Thoracic aorta (tissue), 2 donors: ENCODE measurements at places on chromosomes 4 and X.

GRCh38 chrX:74353984-74354383 lies 50.0 kb downstream of the ZCCHC13 start:
- no peak for DNase-seq
- no peaks in the 10 kb centered on the region for H3K27me3 ChIP-seq
- no peak overlapping the region for H3K4me3 ChIP-seq

GRCh38 chrX:56343219-56343618 lies 111.1 kb downstream of the KLF8 start:
- H3K27me3 ChIP-seq, result no peaks in the 10 kb centered on the region
- H3K36me3 ChIP-seq, result no peaks in the 10 kb centered on the region
- no peak overlapping the region for H3K4me3 ChIP-seq
- no peak for DNase-seq

GRCh38 chr4:181376058-181376457 lies 867.1 kb upstream of the TENM3 start:
- no peaks in the 10 kb centered on the region for H3K27me3 ChIP-seq
- DNase-seq, result no peak
- no peaks in the 10 kb centered on the region for H3K4me1 ChIP-seq

DNA sequence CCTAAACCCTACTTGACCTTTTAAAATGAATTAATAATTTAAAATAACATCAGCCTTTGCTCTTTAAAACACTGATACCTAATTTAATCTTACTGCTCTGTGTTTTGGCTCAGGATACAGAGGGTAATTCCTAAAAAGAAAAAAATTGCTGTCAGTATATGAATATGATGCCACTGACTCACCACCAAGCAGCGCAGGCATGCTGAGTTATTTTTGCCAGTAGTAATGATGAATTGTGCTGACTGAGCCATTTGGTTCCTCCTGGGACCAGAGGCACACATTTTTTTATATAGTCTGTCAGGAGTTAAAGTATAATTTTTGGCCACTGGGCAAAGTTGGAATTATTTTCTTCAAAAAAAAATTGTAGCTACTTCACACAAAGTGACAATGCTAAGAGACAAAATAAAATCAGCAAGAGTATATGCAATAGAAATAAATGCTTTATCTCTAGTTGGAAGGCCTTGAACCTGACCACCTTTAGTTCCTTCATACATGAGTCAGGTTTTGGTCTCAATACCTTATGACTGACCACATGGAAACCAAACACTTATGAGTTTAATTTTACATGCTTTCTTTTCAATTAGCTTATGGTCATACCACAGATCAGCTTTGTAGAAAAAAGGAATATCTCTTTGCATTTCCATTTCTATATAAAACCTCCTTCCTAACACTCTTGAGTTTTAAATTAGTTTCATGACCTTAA lies 115.1 kb downstream of the PPP3CA start:
- no peak overlapping the region for H3K4me3 ChIP-seq
- H3K27me3 ChIP-seq, result no peaks in the 10 kb centered on the region
- H3K27ac ChIP-seq, result no peak overlapping the region
- DNase-seq, result peak; percentile 19
- peaks cover 12% of the 10 kb centered on the region for H3K4me1 ChIP-seq

- no peaks in the 10 kb centered on the region for H3K27me3 ChIP-seq
- H3K27ac ChIP-seq, result no peak overlapping the region
- H3K4me3 ChIP-seq, result no peak overlapping the region
- no peaks in the 10 kb centered on the region for H3K36me3 ChIP-seq
- DNase-seq, result no peak
- no peaks in the 10 kb centered on the region for H3K4me1 ChIP-seq
Observed at GRCh38 chrX:153061732-153062131, 5.5 kb downstream of the PNMA3 start.
